ENCODE measurements at places on chromosomes 4 and X. TPM values are rescaled to one million over a fixed set of nuclear protein-coding genes. Genes with fewer than 3 reads are reported as not detected.

DNA sequence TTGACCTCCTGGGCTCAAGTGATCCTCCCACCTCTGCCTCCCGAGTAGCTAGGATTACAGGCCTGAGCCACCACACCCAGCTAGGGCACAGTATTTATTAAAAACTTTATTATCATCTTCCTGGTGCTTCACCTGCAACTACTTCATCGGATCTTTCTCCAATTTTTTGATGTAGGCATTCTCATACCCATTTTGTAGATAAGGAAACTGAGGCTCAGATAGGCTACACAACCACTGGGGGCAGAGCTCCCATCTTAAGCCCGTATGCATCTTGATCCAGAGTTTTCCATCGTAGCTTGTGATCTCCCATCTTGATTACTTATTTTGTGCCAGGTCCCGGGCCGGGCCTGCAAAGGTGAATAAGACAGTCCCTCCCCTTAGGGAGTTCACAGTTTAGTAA, 68.1 kb upstream of the BCOR start:
- no peak for DNase-seq

GRIA2 gene
- total RNA-seq, result not detected

- DNase-seq, result no peak
Observed at GRCh38 chrX:105744291-105744690, 78.0 kb upstream of the NRK start.

GPR82 gene
- 0.19 TPM for total RNA-seq

DNA sequence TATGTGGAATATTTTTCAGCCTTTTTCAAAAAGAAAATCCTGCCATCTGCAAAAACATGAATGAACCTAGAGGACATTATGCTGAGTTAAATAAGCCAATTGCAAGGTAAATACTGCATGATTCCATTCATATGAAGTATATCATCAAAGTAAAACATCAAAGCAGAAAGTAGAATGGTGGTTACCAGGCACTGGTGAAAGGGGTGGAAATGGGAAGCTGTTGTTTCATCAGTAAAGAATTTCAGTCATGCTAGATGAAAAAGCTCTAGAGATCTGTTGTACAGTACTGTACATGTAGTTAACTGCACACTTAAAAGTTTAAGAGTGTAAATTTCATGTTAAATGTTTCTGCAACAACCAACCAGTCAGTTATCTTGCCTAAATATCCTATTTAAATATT, 196.8 kb upstream of the ADGRL3 start:
- DNase-seq, result no peak

- no peak for DNase-seq
Observed at GRCh38 chr4:81360737-81361136, 111.0 kb downstream of the RASGEF1B start.

DNA sequence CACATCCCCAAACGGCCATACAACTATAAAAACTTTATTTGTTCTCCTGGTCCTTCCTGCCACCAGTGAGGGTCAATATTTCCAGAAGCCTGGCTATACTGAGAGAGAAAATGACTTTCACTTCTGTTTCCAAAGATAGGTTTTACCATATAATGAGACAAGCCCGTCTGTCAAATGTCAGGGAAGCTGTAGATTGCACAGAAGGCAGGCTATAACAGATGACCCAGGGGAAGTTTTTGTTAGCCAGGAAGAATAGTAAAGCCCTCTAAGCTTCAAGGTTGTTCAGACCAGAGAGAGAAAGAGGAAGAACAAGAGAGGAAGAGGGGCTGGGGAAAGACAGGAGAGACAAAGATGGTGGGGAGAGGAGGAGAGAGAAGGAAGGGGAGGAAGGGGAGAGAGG, 217.5 kb downstream of the GBA3 start:
- DNase-seq, result no peak

GRCh38 chr4:829761-830600, 4.1 kb upstream of the CPLX1 start:
- DNase-seq, result no peak

- DNase-seq, result no peak
Observed at GRCh38 chr4:142883040-142883832, 37.1 kb upstream of the INPP4B start.

SPIN2A gene
- total RNA-seq, result 0.22 TPM

- no peak for DNase-seq
Observed at GRCh38 chr4:100288161-100288560, 97.9 kb upstream of the DDIT4L start.

Measured in left ventricle myocardium inferior (tissue), 1 donor.